ENCODE measurements at places on chromosomes 12 and 14.

DNA sequence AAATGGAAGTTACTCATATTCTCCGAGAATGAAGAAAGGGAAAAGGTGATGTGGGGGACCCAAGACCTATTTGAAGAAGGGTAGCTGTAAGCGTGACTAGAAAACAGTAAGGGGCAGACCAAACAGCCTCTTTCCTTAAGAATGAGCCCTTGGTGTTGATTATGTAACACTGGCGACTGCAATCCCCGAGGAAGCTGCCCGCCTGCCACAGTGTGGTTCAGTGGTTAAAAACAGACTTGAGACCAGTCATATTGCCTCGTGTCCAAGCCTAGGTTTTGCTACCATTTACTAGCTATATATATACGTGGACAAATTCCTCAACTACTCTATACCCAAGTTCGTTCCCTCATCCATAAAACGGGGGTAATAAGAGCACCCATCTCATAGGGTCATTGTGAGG, 49.1 kb downstream of the SSPN start:
- no peak for DNase-seq

GRCh38 chr12:64756376-64756775, 2.8 kb downstream of the GNS start:
- no peak for DNase-seq

GRCh38 chr14:68527329-68527851, 265.5 kb downstream of the ZFP36L1 start:
- DNase-seq: no peak

DNA sequence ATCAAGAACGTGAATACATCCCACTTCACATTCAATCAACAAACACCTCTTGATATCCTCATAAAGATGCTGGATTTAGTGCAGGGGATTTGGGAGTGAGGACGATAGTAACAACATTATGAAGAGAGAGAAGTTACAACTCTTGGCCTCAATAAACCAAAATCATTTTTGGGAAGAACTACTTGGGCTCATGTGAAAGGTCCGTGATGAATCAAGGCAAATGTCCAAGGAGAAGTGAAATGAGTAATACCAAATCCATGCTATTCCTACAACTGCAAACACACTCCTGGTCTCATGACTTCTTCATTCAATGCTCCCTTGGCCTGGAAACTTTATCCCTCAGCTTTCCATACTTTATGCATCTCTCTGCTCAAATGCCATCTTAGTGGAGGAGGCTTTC, 162.0 kb upstream of the LMNTD1 start:
- DNase-seq: no peak

DNA sequence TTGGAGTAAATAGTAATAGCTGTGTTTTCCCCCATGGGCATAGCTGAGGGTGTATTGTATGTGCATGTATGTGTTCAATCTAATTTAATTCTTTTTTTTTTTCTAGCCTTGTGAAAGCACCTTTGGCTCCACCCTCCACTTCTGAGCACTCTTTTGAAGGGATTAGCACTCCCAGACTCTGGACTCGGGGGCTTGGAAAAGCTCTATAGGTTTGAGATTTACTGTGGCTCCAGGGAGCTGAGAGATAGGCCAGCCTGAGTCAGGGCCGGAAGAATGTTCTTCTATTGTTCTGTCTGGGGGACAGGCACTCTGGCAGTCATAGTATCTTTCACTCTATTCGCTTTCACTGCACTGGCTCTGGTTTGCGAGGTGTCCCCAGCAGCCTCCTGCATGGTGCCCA, 540.0 kb upstream of the TBX3 start:
- DNase-seq: no peak

DNA sequence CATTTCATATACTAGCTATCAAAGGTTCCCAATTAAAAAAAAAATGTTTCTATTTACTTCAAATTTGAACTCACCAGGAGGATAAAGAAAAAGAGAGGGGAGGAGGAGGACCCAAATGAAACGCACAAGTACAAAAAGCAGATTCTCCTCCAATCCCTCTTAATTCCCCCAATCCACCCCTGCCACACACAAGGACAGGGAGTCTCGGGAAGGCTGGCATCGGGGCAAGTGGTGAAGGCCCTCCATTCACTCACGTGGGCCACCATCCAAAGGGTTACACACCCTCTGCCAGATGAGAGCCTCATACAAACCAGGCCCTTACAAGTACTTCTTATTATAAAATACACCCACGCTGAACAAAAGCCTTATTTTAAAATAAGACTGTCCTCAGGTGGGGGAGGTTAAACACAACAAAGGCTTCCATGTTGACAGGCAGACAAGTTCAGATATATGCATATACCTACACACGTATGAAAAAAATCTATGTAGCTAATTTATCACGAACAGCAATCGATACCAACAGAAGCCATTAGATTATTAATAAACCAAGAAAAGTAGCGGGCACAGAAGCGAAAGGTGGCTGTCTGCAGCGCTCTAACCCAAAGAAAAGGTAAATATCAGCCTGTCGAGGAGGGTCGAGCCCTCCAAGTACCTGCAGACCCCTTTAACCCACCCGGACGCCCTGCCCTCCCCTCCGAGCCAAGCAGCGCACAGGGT, 1.5 kb downstream of the ATP2B1 start:
- DNase-seq: no peak

- no peak for DNase-seq
Observed at GRCh38 chr14:65446159-65446558, 33.6 kb downstream of the FUT8 start.

GRCh38 chr14:64059454-64060198, 206.8 kb downstream of the SYNE2 start:
- no peak for DNase-seq

- no peak for DNase-seq
Observed at GRCh38 chr12:47834199-47834903, 14.6 kb upstream of the HDAC7 start.

GRCh38 chr14:34044373-34044637, 93.4 kb upstream of the EGLN3 start:
- DNase-seq: no peak

DNA sequence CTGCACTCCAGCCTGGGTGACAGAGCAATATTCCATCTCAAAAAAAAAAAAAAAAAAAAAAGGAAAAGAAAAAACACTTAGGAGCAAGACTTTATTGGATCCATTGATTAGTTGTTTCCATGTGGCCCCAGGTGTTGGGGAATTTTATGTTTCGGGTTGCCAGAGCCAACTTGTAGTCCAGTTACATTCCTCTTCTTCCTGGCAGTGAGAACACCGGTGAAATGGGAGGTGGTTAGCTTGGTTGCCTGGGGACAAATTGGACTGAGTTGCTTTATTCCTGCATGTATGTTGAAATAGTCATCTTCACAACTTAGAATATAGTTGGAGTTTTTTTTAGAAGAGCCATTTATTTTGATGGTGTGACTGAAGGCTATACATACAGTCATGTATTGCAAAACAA, 12.6 kb downstream of the RCOR1 start:
- DNase-seq: no peak

GRCh38 chr14:38592764-38593442, 337.0 kb upstream of the CLEC14A start:
- no peak for DNase-seq

- DNase-seq: no peak
Observed at GRCh38 chr14:64910847-64911495, 3.3 kb upstream of the CHURC1 start.

- DNase-seq: no peak
Observed at GRCh38 chr12:26595806-26596205, 237.2 kb downstream of the ITPR2 start.

GRCh38 chr12:57810450-57810849, 8.1 kb downstream of the AVIL start:
- DNase-seq: no peak

- DNase-seq: no peak
Observed at GRCh38 chr14:69342928-69343525, 55.1 kb downstream of the ERH start.

- DNase-seq: no peak
Observed at GRCh38 chr12:38222011-38222410, 94.6 kb upstream of the ALG10B start.

DNA sequence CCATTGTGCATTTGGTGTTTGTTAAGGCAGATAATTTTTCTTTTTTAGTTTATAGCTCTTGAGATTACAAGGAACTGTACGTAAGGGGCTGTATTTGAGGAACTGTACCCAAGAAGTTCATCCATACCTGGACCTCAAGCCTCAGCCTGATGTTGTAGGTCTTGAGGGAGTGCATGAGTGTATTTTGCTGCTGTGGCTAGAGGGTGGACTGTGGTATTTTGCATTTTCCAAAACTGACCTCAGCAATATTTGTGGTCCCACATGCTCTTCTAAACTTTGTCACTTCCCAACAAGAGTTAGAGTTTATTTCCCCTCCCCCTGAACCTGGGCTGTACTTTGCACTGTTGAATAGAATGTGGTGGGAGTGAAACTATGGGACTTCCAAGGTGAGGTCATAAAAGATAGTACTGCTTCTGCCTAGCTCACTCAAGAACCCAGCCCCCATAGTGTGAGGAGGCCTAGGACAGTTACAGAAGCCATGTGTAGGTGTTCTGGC, 42.2 kb upstream of the FBXO33 start:
- no peak for DNase-seq

DNA sequence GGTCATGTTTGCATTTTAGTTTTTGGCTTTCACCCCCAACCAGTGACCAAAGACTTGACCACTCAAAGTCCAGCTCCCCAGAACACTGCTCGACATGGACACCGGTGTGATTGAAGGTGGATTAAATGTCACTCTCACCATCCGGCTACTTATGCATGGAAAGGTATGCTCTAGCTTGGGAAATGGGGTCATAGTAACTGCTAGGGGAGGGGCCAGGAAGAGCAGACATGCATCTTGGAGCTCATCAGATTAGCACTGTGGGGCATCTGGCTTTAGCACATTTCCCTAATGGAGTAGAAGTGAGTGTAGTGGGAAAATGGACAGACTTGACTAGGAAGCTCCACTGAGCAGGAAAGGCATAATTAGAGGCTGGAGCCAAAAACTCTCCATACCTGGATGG, 2.8 kb downstream of the PCBP2 start:
- DNase-seq: no peak

DNA sequence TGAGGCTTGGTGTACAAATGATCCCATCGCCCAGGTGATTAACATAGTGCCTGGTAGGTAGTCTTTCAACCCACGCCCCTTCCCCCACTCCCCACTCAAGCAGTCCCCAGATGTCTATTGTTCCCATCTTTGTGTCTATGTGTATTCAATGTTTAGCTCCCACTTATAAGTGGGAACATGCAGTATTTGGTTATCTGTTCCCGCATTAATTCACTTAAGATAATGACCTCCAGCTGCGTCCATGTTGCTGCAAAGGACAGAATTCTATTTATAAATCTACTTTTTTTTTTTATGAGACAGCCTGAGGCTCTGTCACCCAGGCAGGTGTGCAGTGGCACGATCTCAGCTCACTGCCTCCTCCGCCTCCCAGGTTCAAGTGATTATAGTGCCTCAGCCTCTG, 15.7 kb downstream of the SPX start:
- no peak for DNase-seq

DNA sequence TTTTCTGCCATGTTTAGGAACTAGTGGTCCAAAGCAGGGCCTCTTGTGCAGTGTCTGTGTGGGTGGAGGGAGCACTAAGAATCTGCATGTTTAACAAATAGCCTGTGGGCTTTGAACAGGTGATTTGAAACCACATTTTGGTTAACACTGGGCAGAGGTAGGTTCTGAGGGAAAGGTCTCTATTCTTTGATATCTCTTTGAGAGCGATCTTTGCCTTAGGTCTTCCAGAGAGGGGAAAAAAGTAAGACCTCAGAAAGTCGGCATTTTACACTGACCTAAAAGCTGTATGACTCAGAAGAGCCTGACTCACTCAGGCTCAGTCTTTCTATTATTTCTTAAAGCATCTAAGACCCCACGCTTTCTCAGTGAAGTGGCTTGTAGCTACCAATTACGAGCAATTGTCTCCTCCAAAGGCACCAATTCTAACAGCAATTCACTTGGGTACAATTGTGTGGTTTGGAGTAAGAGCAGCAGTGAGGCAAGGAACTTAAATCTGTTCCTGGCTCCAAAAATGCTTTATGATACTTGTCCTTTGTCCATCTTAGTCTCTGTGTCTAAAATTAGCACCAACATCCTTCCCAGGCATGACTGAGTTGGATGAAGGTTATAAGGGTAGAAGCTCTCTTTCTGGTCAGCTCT, 8.8 kb downstream of the EIF2B2 start:
- no peak for DNase-seq

DNA sequence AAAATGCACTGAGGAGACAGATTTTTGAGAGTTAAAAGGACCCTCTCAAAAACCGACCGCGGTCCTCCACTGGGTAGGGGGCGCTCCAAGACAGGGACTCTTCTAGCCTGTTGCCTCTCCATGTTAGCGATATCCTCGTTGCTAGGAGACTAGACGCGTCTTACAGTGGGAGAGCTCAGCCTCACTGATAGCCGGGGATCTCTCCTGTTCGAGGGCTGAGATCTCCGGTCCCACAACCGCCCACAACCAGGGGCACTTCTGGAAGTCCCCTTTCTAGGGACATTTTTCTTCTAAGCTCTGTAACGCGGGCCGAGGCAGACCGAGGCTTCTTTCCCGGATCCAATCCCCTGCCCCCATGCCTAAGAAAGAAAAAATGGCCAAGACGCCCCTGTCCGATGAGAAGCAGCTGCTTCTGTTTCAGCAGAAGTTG, 21.3 kb downstream of the FKBP11 start:
- peak; percentile 88 for DNase-seq

- DNase-seq: no peak
Observed at GRCh38 chr14:34223373-34224148, 238.5 kb downstream of the SPTSSA start.

- DNase-seq: no peak
Observed at GRCh38 chr14:53591816-53592215, 364.8 kb downstream of the BMP4 start.

DNA sequence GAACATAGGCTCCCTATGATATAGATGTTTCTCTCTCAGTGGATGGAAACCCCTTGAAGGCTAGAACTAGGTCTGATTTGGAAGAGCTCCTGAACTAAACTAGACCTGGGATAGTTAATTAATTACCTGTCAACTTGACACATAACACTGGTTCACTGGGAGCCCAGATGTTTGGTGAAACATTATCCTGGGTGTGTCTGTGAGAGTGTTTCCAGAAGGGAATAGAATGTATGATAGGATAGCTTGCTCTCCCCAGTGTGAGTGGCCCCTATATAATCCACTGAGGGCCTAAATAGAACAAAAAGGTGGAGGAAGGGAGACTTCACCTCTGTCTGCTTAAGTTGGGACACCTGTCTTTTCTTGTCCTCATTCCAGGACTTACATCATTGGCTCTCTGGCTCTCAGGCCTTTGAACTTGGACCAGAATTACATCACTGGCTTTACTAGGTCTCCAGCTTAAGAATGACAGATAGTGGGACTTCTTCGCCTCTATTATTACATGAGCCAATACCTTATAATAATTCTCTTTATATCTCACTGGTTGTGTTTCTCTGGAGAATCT, 194.1 kb downstream of the KTN1 start:
- DNase-seq: no peak

GRCh38 chr14:61290701-61291100, 9.6 kb upstream of the TMEM30B start:
- no peak for DNase-seq

DNA sequence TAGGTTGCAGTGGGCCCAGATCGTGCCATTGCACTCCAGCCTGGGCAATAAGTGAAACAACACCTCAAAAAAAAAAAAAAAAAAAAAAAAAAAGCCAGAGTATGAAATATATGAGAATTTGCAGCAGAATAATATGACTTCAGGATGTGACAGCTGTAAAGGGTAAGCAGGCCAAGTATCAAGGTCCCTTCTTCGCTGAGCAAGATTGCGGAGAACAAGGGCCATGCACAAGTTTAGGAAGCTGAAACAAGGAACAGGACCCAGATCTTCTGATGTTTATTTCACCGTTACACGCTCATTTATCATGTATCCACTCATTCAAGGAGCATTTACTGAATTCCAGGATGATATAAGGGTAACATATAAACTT, 659 bp upstream of the FOXJ2 start:
- DNase-seq: no peak

- no peak for DNase-seq
Observed at GRCh38 chr12:52656616-52657015, 4.6 kb upstream of the KRT2 start.

Measured in activated CD4-positive, alpha-beta T cell treated with anti-CD3 and anti-CD28 coated beads, Interleukin-2, amount 50 U/mL, for 4 hours (primary cell).